ENCODE measurements at places on chromosomes 2 and 18.

DNA sequence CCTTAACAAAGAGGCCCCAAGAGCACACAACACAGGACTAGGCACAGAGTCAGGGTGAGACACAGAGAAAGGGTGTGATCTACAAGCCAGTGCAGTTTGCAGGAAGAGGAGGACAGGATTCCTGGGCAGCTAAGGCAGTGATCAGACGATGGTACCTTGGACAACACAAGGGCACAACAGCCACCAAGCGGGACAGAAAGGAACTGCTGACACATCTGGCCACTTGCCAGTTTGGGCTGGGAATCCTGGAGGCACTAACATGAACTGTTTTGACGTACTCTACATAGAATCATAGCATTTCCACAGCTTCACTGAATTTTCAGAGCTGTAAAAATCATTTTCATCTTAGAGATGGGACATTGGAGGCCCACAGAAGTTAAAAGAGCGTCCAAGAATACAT is 221.5 kb upstream of the SLC35G4 start:
- no peak for DNase-seq

GRCh38 chr2:188978291-188979081 is 4.3 kb downstream of the COL3A1 start:
- peak; percentile 29 for DNase-seq

- no peak for DNase-seq
Observed at GRCh38 chr2:19720306-19720705, 181.5 kb downstream of the TTC32 start.

DNA sequence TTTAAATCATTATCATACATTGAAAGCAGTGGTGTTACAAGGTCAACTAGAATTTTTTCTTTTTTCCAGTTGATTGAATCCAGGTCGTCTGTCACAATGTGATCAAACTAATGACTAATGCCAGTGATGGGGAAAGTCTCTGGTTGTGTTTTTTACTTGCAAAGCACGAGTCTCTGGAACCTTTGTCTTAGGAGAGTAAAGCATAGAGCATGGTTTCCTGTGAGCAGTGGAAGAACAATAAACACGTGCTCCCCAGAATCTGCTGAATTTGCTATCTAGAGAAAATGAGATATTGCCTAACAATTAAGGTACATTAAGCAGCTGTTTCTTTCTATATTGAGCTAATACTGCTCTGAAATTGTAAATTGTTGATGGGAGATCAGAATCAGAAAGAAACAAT is 1332.4 kb upstream of the TMEFF2 start:
- no peak for DNase-seq

GRCh38 chr2:83851066-83851465 is 608.0 kb downstream of the SUCLG1 start:
- DNase-seq = no peak

DNA sequence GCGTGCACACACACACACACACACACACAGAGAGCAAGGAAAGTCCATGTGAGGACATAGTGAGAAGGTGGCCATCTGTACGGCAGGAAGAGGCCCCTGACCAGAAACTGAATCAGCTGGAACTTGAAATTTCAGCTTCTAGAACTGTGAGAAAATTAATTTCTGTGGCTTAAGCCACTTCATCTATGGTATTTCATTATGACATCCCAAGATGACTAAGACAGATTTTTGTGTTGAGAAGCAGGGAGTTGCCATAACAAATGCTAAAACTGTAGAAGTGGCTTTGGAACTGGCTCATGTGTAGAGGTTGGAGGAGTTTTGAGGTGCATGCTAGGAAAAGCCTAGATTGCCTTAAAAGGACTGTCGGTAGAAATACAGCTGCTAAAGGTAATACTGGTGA is 63.4 kb upstream of the ZBTB7C start:
- no peak for DNase-seq

GRCh38 chr18:13126966-13127598 is 91.5 kb upstream of the LDLRAD4 start:
- no peak for DNase-seq

- DNase-seq = no peak
Observed at GRCh38 chr18:34709104-34709503, 994 bp upstream of the DTNA start.

GRCh38 chr18:79639072-79639829 is 40.4 kb upstream of the CTDP1 start:
- DNase-seq = no peak

DNA sequence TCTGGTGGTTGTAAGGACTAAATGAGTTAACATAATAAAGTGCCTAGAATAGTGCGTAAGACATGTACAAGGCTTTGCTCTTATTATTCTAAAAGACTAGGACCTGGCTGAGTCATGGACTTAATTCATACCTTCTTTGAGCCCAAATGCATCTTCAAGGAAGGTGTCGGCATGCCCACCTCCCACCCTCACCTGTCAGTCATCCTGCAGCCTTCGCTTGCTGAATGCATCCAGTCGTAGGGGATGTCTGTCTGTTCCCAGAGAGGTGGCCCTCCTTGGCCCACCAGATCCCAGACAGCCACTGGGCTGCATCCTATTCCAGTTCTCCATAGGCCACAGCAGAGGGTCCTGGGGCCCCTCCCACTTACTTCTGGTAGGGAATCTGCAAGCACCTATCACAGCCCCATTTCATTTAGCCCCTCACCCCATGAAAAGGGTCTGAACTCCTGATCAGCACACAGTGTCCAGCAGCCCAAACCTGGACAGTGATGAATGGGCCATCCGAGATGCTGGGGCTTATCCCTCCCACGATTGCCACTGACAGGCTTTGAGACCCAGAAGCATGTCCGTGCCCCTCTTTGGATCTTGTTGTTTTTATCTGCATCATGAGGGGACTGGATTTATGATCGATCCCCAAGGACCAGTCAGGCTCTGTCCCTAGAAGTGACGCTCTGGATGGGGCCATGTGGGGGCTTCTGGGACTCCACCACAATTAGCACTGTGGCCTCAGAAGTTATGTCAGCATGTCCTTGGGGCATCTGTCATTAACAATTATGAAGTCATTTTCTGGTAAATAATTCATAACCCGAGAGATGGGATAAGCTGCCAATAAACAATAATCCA is 101.1 kb downstream of the KLHL29 start:
- no peak for DNase-seq

Data from GM10248 (cell line).